Activated gamma-delta T cell treated with anti-CD3 and anti-CD28 coated beads, Interleukin-2, amount 50 U/mL, for 16 hours (primary cell): ENCODE measurements at places on chromosomes 11 and 22.

DNA sequence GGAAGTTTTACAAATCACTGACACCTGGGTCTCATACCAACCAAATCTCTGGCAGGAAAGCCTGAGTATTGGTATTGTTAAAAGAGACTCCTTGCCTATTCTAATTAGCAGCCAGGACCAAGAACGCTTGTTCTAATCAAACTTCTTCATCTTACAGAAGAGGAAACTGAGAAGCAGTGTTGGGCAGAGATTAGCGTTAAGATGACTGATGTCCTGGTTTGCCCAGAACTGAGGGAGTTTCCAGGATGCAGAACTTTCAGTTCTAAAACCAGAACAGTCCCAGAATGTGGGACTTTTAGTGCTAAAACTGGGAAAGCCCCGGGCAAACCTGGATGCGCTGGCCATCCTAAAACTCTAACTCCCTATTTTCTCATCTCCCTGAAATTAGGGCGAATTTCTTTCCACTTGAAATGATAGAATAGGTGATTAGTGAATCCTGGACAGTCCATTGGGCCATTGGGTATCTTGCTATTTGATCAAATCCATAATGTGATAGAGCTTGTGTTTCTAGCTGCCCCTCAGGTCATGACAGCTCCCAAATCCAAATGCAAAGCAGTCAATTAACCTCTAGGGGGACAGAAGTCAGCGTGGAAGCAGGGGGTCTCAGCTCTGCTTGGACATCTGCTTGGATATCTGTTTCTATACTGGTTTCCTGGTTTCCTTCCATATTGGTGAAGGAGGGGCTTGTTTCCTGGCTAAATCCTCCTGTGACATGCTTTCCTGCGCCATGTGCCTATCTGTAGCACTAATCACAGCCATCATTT is 16.0 kb upstream of the TMPRSS13 start:
- DNase-seq: no peak

DNA sequence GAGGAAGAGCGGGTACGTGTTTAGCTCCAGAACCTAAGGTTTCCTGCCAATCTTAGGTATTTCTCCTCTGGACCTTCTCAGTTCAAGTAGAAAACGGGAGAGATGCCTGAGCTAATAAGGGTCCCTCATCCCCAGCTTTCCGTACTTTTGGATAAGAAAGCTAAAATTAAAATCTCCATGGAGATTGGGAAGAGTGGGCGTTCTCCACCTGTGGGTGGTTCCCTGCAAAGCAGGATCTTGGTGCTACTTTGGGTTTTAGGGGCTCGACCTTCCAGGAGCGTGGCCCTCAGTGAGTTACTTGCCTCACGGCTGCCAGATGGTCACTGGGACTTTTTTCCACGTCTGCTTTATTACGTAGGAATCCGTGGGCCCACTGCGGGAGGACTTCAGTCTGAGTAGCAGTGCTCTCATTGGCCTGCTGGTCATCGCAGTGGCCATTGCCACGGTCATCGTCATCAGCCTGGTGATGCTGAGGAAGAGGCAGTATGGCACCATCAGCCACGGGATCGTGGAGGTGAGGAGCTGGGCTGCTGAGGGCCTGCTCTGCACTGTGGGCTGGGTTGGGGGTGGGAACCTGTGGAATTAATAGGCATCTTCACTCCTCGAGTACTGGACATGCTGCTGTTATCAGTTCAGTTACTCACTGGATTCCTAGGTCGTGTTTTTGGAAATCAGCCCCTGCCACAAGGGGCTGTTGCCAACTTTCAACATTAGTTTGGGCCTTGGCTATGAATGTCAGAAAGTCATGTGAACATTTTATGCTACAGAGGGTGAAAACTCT is 17.8 kb upstream of the ST14 start:
- no peak for DNase-seq

DNA sequence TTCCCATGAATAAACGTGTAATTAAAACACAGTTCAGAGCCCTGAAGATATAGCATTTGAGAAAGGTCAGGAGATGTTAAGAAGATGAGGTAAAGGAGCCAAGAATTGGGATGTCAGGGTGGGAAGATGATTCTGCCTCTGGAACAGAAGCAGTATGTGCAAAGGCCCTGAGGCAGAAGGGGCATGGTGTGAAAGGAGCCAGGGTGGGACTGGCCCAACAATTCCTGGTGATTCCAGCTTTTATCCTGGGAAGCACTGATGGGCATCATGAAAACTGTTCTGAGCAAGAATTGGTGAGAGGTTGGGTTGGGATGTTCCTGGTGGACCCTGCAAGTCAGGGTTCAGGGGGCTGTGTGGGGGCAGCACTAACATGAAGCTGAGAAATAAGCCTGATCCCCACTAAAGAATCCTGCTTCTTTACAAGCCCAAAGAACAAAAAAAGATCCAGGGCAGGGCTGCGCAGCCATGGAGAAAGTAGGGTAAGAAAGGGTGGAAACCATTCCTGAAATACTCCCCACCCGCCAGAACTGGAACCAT is 2.5 kb upstream of the FXYD6 start:
- DNase-seq: no peak

GRCh38 chr11:33000181-33000580 is 15.5 kb upstream of the DEPDC7 start:
- DNase-seq: no peak

DNA sequence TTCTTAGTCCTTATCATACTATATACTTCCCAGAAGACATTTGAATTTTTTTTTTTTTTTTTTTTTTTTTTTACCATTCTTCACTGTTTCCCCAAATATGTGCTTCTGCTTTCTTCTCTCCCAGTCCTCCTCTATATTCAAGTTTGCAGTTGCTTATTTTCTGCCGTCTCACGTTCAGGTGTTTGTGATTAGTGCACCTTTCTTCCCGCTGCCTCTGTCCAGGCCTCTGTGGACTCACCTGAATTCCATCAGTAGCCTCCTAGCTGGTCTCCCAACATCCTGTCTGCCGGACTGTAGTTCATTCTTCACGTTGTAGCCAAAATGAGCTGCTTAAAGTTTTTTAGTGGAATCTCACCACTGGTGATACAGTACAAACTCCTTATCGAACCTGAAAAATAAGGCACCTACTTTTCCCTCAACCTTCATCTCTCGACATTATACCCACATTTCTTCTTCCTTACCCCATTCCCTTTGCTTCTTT is 795 bp upstream of the MSANTD4 start:
- no peak for DNase-seq

GRCh38 chr11:12636871-12637410 is 37.3 kb upstream of the TEAD1 start:
- DNase-seq: no peak

DNA sequence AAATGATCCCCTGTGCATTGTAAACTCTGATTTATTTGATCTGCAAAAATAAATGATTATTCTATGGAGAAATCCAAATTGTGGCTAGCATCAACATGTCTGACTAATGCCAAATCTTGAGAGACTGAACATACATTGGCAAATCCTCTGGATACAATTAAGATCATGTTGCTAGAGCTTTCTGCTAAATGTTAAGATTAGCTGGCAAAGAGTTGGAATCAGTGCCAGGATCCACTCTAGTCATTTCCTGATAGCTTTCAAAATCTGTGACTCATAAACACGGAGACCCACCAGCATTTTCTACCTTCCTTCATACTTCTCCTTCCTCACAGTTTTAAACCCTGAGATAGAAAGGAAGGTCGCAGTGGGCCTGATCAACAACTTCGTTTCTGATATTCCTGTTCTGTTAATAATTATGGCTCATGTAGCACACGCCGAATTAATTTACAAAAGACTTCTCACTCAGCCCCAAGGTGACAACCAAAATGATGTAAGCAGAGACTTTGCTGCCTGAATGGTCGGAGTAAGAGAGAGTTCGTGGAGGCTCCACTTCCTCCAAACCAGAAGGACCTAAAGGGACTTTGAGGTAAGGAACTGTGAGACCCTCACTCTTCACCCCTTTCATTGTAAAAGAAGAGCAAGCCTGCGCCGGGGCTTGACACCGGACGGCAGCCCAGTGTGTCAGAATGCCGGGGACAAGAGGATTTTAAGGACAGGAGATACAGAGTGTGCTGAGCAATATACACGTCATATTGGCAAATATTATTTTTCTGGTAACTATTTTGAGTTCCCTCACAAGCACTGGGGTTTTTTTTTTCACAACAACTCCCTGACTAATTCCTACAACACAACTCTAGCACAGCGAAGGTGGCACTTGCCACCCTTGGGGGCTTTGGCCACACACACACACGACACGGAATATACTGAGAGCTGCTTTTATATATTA is 42.0 kb downstream of the SERPINH1 start:
- no peak for DNase-seq

DNA sequence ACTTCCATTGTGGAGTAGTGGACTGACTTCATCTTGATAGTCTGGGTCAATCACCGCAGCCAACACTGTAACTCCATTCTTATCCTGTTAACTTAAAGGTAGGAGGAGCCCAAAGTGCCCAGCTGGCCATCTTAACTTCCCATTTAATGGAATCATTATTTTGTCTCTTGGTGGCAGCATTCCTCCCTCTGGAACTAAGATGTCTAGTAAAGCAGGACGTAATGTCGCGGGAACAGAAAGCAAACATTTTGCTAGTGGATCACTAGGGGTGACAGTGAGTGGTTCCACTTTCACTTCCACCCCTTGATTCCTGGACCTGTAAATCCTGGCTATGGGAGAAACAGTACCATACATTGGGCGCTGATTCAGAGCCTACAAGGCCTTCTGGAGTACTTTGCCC is 71.4 kb downstream of the GAB4 start:
- DNase-seq: no peak

- no peak for DNase-seq
Observed at GRCh38 chr11:1356007-1356435, 33.7 kb upstream of the BRSK2 start.

DNA sequence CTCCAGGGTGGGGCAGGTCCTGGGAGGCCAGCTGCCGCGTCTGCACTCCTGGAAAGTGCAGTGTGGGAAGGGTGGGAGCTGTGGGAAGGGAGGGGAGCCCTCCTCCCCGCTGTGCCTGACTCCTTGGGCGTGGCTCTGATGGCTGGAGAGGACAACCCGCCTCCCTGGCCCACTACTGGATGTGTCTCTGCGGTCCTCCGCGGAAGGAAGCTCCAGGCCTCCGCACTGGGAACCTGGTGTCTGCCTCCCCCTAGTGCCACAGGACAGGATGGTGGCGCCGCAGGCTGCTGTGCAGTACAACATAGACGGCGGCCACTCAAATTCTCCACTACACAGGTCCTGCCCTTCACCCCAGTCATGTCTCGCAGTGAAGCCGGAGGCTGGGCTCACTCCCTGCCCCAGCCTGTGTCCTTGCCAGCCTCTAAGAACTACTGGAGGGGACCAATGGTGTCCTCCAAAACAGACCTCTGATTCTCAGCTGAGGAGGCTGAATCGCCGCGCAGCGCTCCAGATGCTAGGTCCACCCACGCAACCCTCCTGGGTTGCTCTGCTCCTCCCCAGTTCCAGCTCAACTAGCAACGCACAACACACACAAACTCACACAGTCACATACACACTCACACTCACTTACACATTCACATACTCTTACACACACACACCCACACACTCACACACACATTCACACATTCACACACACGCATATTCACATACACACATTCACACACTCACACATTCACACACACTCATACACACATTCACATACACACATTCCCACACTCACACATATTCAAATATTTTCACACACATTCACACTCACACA is 12.4 kb upstream of the DSCAML1 start:
- no peak for DNase-seq

GRCh38 chr22:49322231-49322630 is 505.4 kb downstream of the BRD1 start:
- no peak for DNase-seq

- no peak for DNase-seq
Observed at GRCh38 chr11:6400431-6401345, 10.4 kb downstream of the SMPD1 start.

DNA sequence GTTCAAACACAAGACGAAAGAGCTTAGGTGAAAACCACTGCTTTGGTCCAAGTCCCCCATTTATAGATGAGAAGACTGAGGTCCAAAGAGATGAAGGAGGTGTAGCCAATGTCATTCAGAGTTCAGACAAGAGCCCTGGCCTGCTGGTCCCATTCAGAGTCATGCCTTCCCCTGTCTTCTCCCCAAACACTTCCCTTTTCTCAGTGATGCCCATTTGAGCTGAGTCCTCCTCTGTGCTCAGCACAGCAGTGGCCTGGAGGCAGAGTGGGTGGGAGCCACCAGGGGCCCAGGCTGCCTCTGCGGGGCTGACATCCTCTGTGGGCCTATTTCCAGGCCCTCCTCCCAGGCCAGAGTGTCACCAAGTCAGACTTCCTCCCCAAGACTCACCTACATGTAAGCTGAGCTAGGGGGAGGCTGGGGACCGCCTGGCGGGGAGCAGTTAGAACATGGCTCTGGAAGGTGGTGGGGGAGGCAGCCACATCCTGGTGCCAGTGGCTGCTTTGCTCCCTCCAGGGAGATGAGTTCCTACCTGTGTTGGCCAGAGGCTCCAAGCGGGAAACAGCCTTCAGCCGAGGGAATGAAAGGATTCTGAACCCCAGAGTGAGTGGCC is 22.4 kb upstream of the LRRC10B start:
- no peak for DNase-seq

GRCh38 chr11:91755951-91756707 is 468.5 kb upstream of the FAT3 start:
- DNase-seq: no peak

GRCh38 chr22:45130891-45131290 is 32.8 kb upstream of the NUP50 start:
- no peak for DNase-seq

- no peak for DNase-seq
Observed at GRCh38 chr22:29464581-29464980, 15.4 kb upstream of the NEFH start.

DNA sequence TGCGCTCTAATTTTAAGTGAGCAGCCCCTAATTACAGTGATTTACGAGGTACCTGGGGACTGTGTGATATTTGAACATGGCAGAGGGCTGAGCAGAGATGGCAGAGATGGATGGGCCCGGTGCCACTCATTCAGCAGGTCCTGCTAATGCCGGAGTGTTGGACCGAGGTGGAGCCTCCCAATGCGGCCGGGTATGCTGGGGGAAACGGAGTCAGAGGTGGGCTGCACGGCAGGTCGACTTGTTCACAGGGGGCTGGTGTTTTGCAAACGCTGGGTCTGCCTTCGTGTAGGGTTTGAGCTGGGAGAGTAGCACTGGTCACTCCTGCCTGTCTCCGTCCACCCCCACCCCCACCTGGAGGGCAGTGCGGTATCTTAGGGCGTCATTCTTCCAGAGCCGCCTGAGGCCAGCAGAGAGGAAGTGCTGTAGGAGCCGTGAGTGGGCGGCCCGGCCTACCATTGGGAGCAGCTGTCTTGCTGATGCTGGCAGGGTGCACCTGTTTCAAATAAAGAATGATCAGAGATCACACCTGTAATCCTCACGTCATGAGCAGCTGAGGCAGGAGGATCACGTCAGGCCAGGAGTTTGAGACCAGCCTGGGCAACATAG is 122.6 kb downstream of the IGLL1 start:
- no peak for DNase-seq

DNA sequence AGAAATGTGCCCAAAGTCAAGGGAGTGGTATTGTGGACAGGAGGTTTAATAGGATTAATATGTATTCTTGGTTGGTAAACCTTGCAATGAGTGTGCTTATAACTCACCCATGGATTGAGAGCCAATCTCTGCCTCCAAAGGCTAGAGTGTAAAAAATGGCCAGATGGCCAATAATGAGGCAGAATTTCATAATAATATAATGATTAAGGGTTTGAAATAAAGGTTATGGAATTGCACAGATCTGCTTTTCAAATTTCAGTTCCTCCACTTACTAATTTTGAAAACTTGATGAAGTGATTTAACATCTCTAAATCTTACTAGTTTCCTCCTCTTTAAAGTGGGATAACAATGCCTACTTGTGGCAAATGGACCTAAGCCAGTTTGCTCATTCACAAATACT is 94.8 kb downstream of the BDNF start:
- DNase-seq: no peak

- no peak for DNase-seq
Observed at GRCh38 chr11:46896719-46897406, 21.5 kb downstream of the LRP4 start.

- no peak for DNase-seq
Observed at GRCh38 chr11:28209906-28210305, 101.7 kb downstream of the METTL15 start.
